ENCODE measurements at places on chromosomes 4 and X.

GRCh38 chr4:86554646-86555045 is 39.5 kb upstream of the PTPN13 start:
- DNase-seq: no peak

GRCh38 chr4:158170691-158171561 is 1.9 kb downstream of the GASK1B start:
- peak; percentile 75 for DNase-seq

DNA sequence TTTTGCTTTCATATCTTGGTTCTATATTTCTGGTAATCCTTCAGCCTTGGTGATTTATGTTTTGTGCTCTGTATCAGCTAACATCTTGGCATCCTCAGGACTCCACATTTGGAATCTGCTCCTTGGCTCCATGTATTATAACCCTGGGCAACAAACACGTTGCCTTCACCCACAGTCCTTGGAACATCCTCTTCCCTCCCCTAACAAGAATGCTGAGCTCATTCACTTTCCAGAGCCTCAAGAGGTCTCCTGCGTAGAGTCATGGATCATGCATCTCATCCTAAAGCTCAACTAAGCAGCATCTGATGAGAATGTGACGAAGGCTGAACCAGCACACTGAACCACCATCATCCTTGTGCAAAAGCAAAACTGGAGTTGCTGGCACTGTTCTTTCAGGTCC is 60.5 kb upstream of the C1GALT1C1 start:
- DNase-seq: no peak

GRCh38 chr4:18578307-18578706 is 556.8 kb upstream of the LCORL start:
- no peak for DNase-seq

GRCh38 chr4:10715696-10716095 is 31.1 kb upstream of the CLNK start:
- DNase-seq: no peak

- no peak for DNase-seq
These were observed 146.4 kb upstream of the EOLA2 start for GRCh38 chrX:150084496-150085229.

GRCh38 chrX:10278716-10279115 is 121.9 kb downstream of the CLCN4 start:
- no peak for DNase-seq

DNA sequence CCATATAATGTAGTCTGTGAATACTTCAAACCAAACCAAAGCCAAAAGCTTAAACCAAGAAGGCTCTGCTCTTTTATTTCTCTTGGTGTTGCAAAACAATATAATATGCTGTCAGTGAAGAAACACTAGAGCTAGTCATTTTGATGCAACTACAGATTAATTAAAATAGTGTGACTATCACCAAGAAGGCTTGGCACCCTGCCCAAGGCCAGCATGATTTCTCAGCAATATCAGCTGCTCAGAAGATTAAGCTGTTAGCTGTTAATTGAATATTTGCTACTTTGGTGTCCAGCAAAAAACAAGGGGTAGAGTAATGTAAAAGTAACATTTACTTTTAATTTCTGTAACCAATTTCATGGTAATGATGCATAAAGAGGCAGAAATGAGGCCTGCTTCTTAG is 104.9 kb upstream of the PRPS2 start:
- DNase-seq: no peak

GRCh38 chr4:33334416-33334815 is 2614.2 kb downstream of the PCDH7 start:
- no peak for DNase-seq

DNA sequence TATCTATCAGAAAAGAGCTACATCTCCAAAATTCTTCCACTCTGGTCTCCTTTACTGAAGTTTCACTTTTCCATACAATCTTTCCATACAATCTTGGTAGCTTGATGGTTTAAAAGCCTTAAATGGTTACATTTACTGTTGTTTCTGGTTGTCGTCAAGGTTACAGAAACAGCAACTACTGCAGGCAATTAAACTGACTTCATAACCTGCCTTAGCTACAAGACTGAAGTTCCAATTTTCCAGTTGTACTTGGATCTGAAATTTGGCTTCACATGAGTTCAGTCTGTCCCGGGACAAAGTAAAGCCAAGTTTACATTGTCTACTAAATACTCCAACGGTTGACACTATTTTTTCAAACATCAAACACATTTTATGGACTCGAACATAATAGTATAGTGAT is 326.4 kb downstream of the ANKRD50 start:
- no peak for DNase-seq

DNA sequence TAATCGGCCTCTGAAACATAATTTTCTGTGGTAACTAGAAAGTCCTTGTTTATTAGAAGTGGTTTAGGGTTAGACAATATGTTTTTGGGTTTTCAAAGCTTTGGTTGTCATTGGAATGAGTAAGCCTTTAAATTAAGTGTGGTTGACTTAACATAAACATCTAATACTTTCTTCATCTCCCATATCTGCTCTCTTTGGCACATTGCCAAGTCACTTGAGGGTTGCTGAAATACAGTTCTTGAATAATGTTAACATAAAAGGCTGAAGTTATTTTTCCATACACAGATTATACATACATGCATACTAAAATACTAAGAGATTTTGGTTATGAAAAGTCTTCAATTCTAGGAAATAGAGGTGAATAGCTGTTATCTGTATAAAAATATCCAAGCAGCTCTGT is 241.7 kb upstream of the BMP3 start:
- no peak for DNase-seq

GRCh38 chr4:140094438-140095420 is 59.3 kb downstream of the MAML3 start:
- peak; percentile 55 for DNase-seq

- DNase-seq: no peak
These were observed 23.9 kb downstream of the ACSL4 start for GRCh38 chrX:109709129-109709631.

DNA sequence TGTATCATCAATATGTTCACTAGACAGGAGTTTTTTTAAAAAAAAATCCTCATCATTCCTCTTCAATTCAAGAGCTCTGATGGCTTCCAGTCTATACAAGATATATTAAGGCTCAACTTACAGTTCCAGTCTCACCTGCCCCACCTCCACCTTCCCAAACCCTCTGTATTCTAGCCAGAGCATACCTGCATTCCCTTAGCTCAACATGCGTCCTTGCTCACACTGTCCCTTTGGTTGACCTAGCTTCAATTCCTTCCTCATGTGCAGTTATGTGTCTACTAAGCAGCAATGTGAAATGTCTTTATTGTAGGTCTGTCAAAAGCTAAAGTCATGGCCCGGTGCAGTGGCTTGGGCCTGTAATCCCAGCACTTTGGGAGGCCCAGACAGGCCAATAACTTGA is 10.8 kb downstream of the DHX15 start:
- no peak for DNase-seq

DNA sequence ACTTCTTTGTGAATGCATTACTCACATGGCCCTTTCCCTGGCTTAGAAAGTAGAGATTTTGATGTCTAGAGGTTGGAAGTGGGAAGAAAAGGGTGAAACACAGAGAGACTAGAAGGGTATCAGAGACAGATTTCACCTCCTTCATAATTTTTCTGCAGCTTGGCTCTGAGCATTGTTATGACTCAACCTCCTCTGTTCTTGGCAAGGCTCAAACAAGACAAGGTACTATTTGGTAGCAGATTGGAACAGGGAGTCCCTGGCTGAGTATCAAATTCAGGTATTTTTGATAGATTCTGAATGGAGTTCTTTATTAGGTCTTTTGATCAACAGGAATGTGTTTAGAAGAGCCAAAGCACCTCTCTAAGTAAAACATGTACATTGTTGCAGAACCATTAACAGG is 146.3 kb upstream of the CHRDL1 start:
- no peak for DNase-seq

- DNase-seq: no peak
These were observed 130.8 kb upstream of the IL1RAPL2 start for GRCh38 chrX:104435249-104435648.

GRCh38 chr4:106056914-106057313 is 161.6 kb downstream of the NPNT start:
- DNase-seq: no peak

GRCh38 chr4:88158489-88159228 is at the start of gene ABCG2:
TSS of gene ABCG2 (minus strand) at chr4:88158639. CDS start at chr4:88139995, 18,644 bp downstream.
- no peak for DNase-seq

Data from breast epithelium (tissue), 4 donors.